ENCODE measurements at places on chromosomes 4 and X.
A peak's percentile ranks its signal among the peaks of the same experiment; 100 is the strongest.

- DNase-seq: no peak
Measured at GRCh38 chr4:68874507-68874906, 58.7 kb downstream of the UGT2B10 start.

- no peak for DNase-seq
Measured at GRCh38 chr4:146637621-146638332, 916 bp upstream of the POU4F2 start.

GRCh38 chr4:99436462-99436861, 1.3 kb upstream of the ADH7 start:
- DNase-seq: peak; percentile 29

GRCh38 chrX:137654481-137654880, 88.6 kb downstream of the ZIC3 start:
- peak; percentile 72 for DNase-seq

GRCh38 chr4:15366721-15367120, 61.1 kb upstream of the C1QTNF7 start:
- DNase-seq: no peak

DNA sequence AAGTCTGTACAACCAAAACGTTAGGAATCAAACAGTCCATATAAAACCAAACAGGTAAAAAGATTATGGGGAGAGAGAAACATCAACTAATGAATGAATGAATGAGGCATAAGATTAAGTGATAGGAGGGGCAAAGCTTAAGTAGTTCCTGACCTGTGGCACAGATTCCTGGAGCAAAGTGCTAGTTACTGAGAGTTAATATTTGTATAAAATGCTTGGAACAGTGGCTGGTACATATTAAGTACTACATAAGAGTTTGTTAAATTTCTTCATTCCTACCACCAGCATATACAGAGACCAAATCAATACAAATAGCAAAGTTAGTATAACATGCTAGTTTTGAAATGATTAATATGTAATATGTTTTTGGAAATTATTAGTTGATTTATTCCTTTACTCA, 363.7 kb downstream of the ADAM29 start:
- no peak for DNase-seq

GRCh38 chrX:33252306-33252825, 41.0 kb upstream of the DMD start:
- no peak for DNase-seq

GRCh38 chrX:97539970-97540519, 656.3 kb downstream of the RPA4 start:
- DNase-seq: no peak

GRCh38 chr4:93671093-93671492, 157.5 kb upstream of the ATOH1 start:
- DNase-seq: no peak

DNA sequence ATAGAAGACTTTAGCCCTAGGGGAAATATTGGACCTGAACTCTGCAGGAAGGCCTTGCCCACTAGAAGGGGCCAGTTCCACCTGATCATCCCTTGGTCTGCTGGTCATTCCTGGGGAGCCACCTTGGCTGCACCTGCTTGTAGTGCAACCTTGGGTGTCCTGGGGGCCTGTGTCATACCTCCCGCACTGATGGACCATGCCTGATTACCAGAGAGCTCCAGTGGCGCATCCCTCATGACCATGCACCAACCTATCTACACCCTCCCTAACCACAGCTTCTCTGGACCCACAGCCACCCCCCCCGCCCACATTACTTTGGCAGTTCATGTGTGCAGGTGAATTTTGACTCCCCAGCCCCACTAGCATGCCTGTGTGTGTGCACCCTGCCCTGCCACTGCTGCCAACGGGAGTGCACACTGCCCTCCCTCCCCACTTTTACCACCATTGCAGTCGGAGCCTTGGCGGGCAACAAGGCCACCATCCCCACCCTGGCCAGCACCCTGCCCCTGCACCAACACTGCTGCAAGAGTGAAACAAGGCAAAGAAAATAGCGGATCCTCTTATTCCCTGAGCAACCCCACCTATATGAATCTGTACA, 208.1 kb downstream of the FAM47B start:
- DNase-seq: no peak

DNA sequence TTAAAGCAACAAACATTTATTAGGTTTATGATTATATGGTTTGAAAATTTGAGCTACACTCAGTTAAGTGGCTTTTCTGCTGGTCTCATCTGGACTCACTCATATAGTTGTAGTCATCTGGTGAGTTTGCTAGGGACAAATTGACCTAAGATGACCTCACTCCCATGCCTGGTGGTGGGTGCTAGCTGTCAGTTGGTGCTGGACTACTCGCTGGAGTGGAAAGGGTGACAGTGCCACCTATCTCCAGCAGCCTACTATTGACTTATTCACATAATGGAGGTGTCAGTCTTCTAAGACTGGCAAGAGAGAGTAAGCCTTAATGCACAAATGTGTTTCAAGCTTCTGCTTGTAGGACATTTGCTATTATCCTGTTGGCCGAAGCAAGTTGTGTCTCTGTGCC, 88.2 kb downstream of the TASL start:
- no peak for DNase-seq

GRCh38 chrX:100355680-100356079, 54.4 kb downstream of the PCDH19 start:
- no peak for DNase-seq

- peak; percentile 80 for DNase-seq
Measured at GRCh38 chr4:129747756-129748155, 651.8 kb downstream of the C4orf33 start.

- DNase-seq: no peak
Measured at GRCh38 chr4:7516773-7517144, 82.0 kb upstream of the PSAPL1 start.

DNA sequence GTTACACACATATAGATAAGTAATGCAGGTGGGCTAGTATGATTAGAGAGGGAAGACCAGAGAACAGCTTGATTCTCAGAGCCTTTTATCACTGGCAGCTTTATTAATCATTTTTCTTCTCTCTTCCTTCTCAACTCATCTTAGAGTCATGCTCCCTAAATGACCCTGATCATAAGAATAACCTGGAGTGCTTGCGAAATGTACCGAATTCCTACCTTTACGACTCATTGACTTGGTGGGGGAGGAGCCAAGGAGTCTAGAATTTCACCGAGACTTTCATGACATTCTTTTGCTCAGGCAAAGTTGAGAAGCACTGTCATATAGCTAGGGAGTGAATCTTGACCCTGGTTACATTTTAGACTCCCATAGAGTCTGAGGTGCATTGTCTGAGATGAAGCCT, 298.9 kb upstream of the PUDP start:
- DNase-seq: no peak

- DNase-seq: no peak
Measured at GRCh38 chrX:115952417-115953092, 218.0 kb upstream of the AGTR2 start.

DNA sequence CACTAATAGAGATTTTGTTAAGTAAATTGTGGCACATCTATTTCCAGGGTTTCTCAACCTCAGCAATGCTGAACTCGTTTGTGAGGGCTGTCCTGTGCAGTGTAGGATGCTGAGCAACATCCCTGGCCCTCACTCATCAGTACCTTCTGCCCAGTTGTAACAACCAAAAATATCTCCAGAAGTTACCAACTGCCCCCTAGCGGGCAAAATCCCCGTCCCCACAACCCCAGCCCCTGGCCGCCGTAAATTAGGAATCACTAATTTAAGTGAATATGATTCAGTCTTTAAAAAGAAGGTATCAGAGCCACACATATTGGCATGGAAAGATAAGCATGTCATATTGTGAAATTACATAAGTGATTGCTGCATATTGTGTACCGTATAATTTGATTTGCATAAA, 123.4 kb downstream of the ASB9 start:
- peak; percentile 7 for DNase-seq

GRCh38 chrX:120262859-120263708, 12.5 kb downstream of the ZBTB33 start:
- DNase-seq: no peak

- no peak for DNase-seq
Measured at GRCh38 chr4:23113104-23113503, 420.4 kb downstream of the GBA3 start.

- DNase-seq: peak; percentile 51
Measured at GRCh38 chrX:152632445-152633097, 5.1 kb upstream of the GABRQ start.

DNA sequence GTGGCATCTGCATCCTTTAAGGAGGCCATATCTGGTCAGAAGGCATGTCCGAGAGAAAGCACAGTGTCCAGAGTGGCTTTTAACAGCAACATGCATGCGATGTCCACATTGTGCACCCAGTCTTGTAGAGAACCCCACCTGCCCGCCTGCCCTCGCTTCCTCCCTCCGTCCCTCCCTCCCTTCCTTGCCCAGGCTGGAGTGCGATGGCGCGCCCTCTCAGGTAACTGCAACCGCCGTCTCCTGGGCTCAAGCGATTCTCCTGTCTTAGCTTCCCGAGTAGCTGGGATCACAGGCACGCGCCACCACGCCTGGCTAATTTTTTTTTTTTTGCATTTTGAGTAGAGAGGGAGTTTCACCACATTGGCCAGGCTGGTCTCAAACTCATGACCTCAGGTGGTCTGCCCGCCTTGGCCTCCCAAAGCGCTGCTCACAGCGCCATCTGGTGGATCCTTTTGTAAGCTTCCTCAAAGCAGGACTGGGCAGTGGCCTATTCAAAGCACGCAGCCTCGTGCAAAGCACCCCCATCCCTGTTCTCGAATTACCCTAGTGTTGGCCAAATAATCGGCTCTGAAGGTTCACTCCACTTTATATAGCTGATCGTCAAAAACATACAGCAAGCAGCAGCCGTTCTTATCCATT, 15.0 kb downstream of the BRCC3 start:
- peak; percentile 36 for DNase-seq

- no peak for DNase-seq
Measured at GRCh38 chr4:136768925-136769275, 763.4 kb downstream of the PCDH18 start.

GRCh38 chrX:47577424-47577823, 4.8 kb upstream of the TIMP1 start:
- no peak for DNase-seq

- no peak for DNase-seq
Measured at GRCh38 chr4:147596377-147596776, 20.8 kb upstream of the TMEM184C start.

GRCh38 chrX:103556963-103557612, 28.2 kb upstream of the TCEAL4 start:
- no peak for DNase-seq

DNA sequence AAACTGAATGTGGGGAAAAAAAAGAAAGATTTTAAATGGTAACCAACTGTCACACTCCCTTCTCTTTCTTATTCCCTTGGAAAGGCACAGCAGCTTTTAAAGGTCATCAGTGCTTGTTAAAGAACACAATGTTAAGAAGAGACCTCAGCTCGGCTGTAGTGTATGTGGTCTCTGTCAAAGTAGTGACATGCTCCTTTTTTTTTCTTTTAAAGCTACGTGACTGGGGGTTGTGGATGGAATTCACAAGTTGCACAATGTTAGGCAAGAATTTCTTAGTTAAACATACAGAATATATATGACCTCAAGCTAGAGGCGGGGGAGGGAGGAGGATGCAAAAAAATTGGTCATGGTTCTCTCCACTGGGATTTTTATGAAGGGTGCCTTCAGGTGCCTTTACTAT, 45.6 kb downstream of the OCRL start:
- DNase-seq: peak; percentile 39

- DNase-seq: peak; percentile 57
Measured at GRCh38 chr4:170497112-170497511, 407.4 kb upstream of the AADAT start.

GRCh38 chr4:179880756-179881155, 2362.4 kb upstream of the TENM3 start:
- no peak for DNase-seq

- no peak for DNase-seq
Measured at GRCh38 chr4:173448608-173449379, 49.9 kb upstream of the SCRG1 start.

DNA sequence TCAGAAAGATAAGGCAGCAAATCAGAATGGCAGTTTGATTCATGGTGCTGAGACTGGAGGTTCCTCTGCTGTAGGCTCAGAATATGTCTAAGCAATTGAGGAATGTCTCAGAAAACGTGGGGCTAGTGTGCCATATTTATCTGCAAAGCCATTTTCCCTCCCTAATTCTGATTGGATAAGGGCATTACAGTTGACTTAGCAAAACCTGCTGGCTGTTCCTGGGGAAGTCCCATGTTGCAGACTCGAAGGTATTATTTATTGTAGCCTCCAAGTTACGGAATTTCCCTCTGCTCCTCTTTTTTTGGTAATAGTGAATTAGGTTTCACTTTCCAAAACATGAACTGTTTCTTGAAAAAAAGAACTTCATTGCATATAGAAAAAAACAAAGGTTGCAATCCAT, at the start of gene CXCL10:
Gene CXCL10, minus strand, starts transcription at position 109 of the 400 bp plus-strand sequence. Its CDS starts 66 bp downstream, at position 43.
- no peak for DNase-seq

DNA sequence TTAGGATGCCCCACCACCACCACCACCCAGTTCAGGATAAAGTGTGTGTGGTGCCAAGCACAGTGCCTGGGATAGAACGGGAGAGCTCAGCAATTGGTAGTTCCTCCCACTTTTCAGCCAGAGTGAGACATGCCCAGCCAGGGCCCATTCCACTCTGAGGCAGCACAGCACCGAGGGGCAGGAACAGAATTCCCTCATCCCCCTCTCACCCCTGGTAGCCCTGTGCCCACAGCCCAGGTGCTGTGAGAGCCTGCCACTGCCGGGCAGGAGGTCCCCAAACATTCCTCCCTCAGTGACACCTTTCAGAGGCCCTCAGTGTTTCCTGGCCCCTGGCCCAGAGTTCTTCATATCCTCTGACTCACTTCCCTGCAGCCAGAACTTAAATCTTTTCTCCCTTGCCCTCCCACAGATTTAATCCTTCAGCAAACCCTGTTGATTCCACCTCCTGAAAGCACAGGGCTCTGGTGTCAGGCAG, 8.1 kb downstream of the RIPPLY1 start:
- DNase-seq: peak; percentile 32

- no peak for DNase-seq
Measured at GRCh38 chrX:9141496-9141895, 107.6 kb upstream of the FAM9B start.

GRCh38 chr4:73964862-73965611, 16.8 kb downstream of the PF4 start:
- DNase-seq: no peak

DNA sequence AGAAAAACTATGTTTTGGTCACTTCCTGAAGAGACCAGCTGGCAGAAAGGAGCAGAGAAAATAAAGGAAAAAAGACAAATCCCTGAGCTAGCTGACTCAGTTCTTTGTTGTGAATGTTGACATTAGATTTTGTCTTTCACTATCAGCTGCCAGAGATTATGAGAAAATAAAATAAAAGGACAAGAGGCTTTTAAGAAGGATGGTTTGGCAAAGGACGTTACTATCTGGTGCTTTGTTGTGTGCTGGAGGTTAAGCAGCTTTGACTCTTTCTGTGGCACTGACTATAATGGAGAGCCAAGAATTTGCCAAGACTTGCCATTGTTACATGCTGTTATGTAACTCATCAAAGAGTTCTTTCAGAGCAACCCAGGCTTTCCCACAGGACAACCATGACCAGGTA, 12.1 kb downstream of the ASB5 start:
- no peak for DNase-seq
